Fibroblast of skin of scalp (primary cell): ENCODE measurements at places on chromosomes 5 and 9.

DNA sequence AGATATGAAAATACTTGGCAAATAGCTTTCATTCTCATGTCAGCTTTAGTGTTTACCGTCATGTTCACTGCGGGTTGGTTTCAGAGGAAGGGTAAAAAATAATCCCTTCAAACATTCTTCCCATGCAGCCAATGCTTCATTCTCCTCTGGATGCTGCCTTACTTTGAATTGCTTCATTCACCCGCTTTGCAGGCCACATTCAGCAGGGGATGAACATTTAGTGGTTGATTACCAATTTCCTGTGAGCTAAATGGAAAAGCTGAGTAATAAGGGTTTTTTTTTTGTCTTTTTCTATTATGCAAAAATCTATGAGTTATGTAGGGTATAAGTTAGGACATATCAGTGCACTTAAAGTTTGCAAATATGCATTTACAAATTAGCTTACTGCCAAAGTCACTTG is 96.3 kb upstream of the MEF2C start:
- DNase-seq, result peak; percentile 78

- peak; percentile 99 for DNase-seq
Measured at GRCh38 chr5:181223058-181223728, at the start of gene TRIM41. TRIM41 (plus strand) TSS chr5:181223281; CDS start chr5:181224000, 719 bp downstream.

GRCh38 chr5:87411973-87412629 is 629 bp downstream of the CCNH start:
- peak; percentile 8 for DNase-seq

- no peak for DNase-seq
Measured at GRCh38 chr9:136604823-136605525, 57.7 kb upstream of the EGFL7 start.

DNA sequence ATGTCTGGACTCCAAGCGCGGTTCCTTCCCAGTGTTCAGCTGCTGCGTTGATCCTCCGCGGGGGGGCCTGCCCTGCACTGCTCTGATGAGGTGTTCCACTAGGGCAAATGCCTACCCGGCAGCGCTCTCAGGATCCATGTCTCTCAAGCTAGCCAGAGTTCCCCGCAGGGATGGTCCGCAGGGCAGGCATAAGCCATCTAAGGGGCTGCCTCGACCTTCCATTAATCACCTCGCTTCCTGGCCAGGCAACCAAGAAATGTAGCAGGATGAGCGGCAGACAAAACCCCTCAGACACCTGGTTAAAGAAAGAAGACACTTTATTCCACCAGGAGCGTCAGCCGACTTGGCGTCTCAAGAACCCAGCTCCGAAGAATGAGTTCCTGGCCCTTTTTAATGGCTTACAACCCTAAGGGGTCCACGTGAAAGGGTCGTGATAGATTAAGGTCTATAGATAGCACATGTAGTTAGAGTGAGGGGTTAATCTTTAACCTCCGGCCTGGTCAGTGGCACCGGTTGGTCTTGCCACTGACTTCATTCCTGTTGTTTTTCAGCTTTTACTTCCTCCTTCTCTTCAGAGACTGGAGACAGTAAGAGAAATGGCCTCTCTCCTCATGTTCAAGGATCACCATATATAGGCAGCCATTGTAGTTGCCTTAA is 47.2 kb upstream of the COX7C start:
- DNase-seq, result no peak
